NCI-H2081 treated with DMSO at 0.1 percent for 48 hours (cell line): ENCODE measurements at places on chromosomes 2 and 18.

DNA sequence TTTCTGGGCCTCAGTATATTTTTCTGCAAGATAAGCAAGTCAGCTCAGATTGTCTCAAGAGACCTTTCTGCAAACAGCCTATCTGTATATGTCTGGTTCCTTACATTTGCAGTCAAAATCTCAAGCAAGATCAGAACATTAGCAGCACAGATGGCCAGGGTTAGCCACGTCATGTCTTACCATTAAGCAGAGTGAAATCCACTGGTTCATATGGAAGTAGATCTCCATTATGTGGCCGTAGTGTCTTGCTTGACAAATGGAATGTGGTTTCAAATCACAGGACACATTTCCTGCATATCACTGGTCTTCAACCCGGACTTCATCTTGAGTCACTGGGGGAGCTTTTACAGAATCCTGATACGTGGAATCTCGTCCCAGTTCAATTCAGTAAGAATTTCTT lies 500.2 kb downstream of the FBXO15 start:
- no peak for DNase-seq

GRCh38 chr2:3885629-3886628 lies 182.6 kb downstream of the DCDC2C start:
- no peak for DNase-seq

- no peak for DNase-seq
These were observed at the start of gene GAL3ST2 for GRCh38 chr2:241776336-241777169. GAL3ST2 (plus strand) TSS chr2:241776822; CDS start chr2:241776956, 134 bp downstream.

GRCh38 chr2:217714287-217714751 lies 288.5 kb downstream of the TNS1 start:
- no peak for DNase-seq

DNA sequence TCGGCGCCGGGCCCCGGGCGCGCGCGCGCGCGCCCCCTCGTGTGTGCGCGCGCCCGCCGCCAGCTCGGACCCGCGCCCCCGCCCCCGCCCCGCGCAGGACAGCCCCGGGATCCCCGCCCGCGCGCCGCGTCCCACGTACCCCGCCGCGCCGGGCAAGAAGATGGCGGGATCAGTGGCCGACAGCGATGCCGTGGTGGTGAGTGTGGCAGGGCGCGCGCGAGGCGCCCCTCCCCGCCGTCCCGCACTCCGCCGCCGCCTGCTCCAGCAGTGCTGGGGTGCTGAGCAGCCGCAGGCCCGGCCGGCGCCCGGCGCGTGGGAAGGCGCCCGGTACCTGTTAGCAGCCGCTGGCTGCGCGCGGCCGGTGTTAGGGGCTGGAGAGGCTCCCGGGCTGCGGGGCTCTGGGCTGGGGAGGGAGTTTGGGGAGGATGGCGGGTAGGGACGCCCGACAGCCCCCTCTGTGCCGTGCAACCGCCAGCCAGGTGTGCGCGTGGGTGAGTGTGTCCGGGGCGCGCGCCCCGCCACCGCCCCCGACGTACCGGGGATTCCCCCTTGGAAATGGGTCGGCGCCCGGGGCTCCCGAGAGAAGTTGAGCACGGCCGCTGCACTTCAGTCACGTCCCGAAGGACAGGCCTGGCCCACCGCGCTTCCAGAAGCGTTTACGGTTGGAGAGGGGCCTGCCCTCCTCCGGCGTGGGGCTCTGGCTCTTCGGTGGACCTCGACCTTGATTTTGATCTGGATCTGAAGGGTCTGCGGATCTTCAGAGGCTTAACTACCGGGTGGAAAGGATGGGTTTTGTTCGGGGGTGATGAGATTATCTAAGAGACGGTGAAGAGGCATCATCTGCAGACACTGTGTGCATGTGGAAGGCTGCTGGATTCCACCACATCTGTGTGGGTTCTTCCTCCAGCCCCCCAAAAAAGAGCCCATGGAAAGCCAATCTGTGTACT lies 697 bp downstream of the LGALSL start:
- DNase-seq, result no peak

DNA sequence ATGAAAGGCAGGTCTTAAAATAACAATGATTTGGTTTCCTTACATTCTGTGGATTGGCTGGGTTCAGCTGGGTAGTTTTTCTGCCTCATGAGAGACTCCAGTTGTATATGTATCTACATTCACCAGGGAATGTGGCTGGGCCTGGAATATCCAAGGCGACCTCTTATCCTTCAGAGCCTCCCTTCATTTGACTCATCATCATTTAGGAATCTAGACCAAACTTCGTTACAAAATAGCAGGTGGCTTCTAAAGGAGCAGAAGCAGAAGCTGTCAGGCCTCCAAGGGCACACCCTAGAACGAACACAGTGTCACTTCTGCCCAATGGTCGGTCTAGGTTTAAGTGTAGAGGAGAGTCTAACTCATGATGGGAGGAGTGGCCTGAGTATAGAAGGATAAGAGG lies 204.2 kb downstream of the EN1 start:
- DNase-seq, result no peak

GRCh38 chr2:216194013-216194412 lies 84.9 kb downstream of the XRCC5 start:
- DNase-seq, result no peak

DNA sequence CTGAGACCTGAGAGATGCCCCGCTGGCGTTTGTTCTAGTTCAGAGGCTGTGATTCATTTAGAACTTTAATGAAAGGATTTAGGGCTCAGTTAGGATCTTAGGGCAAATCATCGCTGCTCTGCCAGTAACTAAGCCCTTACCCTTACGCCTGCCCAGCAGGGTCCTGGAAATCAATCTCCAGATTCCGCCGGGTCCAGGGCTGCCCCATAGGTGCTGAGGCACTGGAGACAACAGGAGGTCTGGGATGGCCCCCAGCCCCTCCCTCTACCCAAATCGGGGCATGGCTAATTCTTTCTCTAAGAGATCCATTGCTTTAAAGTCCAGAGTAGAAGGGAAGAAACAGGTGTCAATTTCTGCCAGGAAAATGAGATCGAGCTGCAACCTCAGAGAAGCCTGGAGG lies 83.1 kb downstream of the SDC1 start:
- no peak for DNase-seq

- no peak for DNase-seq
These were observed 235.4 kb downstream of the EIPR1 start for GRCh38 chr2:3142210-3142609.

GRCh38 chr2:102129951-102130646 lies 12.4 kb upstream of the IL1R1 start:
- DNase-seq, result no peak

DNA sequence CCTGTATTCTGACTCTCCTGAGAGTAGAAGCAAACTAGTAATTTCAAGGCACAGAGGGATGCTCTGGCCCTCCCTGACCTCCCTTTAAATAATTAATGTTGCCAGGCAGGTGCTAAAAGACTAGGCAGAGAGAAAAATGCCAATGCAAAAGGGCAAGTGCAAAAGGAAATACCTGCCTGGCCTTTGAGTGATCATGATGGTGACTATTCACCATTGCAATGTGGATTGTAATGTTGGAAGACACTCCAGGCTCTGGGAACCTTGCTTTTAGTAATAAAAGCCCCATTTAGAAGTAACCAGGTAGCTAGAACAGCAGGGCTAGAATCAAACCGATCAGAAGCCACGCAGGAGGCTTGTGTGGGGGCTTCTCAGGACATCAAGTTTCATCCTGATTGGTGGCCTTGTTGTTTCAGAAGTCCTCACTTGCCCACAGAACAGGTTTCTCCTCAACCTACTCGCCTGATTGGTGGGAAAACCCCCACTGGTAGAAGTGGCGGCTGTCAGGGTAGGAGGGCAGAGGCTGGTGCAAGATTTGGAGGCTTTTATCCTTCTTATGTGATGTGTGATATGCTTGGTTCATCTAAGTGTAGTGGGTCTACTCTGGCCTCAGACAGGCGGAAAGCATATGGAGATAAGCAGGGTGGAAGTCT lies 16.0 kb upstream of the CHRNA1 start:
- DNase-seq, result no peak

DNA sequence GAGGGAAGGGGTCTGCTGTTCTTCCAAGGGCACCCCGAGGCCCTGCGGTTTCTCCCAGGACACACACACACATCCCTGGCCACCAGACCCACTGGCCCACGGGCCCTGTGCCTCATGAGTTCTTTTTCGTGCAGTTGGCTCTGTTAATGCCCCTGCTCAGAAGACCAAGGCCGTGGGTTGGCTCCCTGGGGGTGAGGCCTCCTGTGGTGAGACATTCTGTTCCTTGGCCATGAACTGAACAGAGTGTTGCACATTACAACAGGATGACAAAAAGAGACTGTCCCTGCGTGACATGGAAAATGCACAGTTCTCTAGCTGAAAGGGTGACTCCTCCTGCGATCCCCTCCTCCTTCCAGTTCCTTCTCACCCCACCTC lies 30.7 kb downstream of the SH2D6 start:
- DNase-seq, result no peak

DNA sequence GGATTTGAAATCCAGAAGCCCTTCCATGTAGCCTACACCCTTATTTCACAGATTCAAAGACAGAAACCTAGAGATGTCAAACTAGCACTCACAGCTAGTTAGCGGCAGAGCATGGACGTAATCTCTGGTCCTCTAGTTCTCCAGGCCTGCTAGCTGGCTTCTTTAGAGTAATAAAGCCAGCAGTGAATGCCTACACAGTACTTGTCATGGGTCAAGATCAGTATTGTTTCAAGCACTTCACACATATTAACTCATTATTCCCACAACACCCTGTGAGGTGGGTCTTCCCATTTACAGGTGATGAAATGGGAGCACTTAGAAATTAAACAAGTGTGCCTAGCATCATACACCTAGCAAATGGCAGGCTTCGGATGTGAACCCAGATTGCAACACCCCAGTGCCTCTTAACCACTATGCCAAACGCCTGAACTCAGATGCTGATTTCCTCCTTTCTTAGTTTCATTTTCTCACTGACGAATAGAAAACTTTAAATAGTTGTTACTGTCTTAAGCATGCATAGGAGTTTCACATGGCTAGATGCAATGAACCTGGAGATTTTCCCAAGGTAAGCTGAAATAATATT lies 14.5 kb upstream of the ZBTB14 start:
- no peak for DNase-seq

DNA sequence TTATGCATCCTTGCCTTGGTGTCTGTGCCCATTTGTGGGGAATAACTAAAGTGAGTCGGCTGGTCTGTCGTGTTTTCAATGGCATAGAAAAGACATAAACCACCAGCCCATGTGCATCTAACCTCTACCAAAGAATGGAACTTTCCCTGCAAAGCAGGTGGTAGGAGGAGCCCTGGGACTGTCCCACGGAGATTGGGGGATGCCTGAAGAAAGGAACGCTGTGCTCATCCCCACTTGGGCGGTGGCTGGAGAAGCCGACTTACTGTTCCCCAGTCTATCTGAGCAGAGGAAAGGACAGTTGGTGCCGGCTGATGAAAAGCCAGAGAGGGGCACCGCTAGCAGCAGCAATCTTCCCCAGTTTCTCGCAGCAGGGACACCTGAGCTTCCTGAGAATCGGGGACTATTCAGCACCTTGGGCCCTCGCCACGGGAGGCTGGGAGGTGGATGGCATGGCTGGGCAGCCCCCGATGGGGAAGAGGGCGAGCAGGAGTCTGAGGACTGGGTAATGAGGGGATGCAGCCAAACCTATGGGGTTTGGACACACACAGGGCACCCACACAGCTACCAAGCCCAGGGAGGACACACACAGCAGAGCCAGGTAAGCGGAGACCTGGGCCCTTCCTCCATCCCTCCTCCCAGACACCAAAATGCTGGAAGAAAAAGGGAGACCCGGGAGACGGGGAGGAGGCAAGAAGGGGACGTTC lies 53.7 kb upstream of the AGAP1 start:
- DNase-seq, result no peak

DNA sequence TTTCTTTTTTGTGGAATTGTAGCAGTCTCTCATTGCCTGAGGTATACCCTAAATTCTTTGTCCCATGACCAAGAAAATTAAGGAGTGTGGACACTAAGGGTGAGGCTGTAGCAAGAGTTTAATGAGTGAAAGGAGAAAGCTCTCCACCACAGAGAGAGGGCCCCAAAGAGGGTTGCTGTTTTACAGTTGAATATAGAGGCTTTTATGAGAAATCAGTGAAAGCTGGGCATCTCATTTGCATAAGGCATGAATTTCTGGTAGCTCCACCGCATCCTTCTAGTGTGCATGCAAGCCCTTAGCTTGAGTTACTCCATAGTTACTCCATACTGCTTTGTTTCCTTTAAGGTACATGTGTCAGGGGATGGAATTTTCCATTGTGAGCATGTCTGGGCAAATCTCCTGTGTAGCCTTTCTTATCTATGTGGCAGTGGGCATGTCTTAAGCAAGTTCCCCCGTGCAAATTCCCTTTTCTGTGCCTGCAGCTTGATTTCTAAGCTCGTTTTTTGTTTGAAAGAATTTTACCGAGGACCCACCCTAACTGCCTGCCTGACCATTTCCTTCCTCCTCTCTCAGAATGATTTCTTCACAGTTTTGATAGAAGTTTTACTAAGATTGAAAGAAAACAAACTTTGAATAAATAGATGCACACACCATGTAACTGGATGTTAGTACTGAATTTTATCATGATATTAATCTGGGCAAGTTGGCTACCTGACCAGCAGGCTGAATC lies 218.9 kb downstream of the PARD3B start:
- DNase-seq, result no peak

GRCh38 chr2:19744456-19745199 lies 157.2 kb downstream of the TTC32 start:
- DNase-seq, result no peak

DNA sequence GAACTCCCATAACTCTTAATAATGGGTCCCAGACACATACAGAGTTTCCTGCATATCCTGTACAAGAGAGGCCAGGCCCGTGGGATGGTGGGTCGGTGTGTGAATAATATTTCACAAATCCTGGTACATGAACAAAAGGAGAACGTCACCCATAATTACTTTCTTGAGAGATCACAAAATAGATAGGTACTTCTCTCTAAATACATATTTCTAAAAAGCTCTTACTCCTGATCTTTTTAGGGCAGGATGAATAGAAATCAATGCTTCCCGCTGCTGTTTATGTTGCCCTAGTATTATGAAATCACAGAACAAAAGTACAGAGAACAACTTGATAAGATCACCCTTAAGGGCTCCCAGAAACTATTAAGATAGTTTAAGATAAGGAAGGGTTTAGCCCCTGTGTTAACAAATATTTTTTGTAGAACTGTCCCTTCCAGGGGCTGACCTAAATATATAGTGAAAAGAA lies 5.4 kb downstream of the IRS1 start:
- DNase-seq, result no peak

DNA sequence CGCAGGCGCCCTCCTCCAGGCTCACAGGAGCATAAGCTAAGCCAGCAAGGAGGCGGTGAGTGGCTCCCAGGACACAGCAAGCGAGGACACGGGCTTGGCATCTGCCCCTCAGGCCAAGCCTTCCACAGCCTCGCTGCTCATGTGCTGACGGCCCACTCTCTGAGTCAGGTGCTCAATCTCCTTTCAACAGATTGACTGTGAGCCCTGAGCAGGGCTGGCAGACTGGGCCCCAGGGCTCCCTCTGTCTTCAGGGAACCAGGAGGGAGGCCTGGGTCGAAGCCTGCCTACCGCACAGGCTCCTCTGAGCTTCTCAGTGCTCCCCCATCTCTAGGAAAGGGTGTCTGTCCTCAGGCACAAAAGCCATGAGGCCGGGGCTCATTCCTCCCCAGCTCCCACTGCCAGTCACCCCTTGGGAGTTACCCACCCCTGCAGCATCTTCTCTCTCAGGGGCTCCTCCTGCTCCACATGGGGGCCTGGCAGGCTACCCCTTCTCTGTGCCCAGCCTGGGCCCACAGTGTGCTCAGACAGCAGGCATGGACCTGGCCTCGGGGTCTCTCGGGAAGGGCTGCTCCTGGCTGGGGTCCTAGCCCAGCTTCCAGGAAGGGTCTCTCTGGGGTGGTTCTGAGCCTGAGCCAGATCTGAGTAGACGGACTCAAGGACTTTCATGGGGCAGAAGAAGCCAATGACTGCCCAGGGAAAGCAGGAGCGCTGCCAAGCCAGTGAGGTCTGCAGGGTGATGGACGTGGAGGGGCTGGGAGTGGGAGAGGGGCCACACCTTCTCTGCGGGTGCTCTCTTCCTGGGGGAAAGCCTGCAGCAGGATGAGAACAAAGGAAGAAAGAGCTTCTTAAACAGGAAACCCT lies 138.0 kb upstream of the GPC1 start:
- DNase-seq, result no peak
